ENCODE measurements at places on chromosomes 7 and 10.

DNA sequence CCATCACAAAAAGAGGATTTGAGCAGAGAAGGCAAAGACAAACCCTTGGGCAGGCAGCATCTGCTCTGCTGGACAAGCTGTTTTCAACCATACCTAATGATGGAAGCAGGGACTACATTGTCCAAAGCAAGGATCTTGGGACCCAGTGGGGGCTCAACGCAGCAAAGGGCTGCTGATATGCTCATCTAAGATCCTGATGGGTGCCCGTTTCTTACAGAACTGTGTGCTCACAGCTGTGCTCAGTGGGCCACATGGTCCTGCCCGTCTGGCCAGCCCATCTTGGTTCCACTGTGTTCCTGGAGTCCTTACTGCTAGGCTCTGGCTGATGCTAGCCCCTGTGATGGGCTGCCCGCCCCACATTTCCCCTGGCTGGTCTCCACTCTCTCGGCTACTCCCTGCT is 36.1 kb downstream of the GPRIN2 start:
- no peak for DNase-seq

DNA sequence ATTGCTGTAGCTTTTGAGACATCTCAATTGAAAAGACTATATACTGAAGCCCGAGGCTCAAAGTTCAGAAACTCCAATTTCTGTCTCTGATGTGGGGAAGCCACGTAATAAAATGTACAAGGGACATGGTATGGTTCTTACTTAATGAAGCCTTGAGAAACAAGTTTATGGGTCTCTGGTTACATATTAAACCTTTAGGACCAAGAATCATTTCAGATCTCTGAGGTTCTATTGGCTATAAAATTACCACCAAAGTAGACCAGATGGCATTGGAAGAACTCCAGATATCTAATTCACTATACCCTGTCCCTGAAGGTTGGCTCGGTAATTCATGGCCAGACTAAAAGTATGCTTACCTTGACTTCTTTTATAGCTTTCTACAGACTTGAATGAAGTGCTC is 23.7 kb downstream of the STAMBPL1 start:
- DNase-seq = no peak

- peak; percentile 21 for DNase-seq
Observed at GRCh38 chr10:90741926-90742565, 115.8 kb downstream of the HTR7 start.

DNA sequence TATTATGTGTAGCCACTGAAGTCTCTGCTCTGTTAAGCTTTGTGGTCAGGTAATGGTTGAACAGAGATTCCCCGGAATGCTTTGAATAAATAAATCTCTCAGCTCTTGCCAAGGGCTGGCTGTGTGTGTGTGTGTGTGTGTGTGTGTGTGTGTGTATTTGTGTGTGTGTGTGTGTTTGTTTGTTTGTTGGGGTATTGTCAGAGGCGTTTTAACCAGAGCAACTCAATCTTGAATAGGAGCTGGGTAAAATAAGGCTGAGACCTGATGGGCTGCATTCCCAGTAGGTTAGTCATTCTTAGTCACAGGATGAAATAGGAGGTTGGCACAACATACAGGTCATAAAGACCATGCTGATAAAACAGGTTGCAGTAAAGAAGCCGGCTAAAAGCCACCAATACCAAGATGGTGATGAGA is 256.2 kb upstream of the CACNA2D1 start:
- no peak for DNase-seq

DNA sequence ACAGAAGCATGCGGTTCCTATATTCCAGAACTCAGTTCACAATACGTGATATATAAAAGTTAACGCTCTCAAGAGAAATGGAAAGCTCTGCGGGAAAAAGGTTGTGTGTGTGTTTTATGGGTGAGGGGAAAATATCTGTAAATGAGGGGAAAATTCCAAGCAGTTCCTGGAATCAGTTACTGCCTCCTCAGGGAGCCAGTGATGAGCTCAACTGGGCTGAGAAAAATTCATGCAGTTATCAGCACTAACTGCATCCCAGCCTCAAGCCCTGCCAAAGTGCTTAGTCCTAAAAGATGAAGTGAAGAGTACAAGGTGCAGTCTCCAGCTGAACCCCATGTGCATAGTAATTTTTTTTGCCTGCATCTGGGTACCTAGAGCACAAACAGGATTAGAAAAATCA is 191.9 kb downstream of the CDK14 start:
- peak; percentile 28 for DNase-seq

DNA sequence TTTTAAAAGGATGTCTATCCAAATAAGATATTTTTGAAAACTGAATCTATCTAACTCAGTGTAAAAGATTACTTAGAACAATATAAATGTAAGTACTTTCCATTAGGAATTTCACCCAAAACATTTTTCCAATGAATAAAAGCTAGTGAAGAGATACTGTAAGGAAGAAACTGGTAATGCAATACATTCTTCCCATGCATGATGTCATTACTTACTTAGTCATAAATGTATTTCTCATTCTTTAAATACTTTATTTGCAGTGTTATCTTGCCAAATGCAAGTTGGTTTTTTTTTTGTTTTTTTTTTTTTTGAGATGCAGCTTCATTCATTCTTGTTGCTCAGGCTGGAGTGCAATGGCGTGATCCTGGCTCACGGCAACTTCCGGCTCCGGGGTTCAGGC is 265.6 kb downstream of the PHF14 start:
- DNase-seq = peak; percentile 35

DNA sequence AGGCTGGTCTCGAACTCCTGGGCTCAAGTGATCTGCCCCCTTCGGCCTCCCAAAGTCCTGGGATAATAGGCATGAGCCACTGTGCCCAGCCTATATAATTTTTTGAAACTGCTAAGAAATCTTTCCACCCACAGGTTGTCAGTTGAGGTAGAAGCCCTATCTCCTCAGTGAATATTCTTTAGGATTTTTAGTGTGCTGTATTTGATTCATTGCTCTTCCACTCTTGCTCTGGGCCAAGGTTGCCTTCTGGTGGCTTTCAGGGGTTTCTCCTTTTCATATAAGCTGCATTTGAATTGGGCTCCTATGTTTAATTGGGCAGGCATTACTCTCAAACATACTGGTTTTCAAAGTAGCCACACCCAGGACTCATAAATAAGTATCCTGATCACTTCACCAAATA is 931.2 kb downstream of the GATA3 start:
- DNase-seq = no peak

DNA sequence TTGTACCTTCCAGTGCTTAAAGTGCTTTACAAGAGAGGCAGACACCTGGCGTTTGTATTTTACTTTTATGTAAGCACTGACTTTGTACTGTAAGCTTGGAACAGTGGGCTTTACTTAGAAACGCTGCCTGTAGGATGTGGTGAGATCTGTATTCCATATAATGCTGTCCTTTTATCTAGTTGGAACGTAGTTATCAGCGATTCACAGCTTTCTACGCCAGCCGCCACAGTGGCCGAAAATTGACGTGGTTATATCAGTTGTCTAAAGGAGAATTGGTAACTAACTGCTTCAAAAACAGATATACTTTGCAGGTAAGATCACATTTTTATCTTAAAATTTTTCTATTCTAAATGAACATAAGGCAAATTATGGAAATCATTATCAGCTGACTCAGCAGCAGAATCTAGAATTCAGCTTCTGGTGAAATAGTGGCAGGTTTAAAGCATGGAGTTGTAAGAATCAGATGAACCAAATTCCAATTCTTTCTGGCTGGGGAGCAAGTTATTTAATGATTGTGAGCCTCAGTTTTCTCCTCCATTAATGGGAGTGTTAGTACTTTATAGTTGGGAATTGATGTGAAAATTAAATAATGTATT is 91.5 kb downstream of the CUL1 start:
- no peak for DNase-seq

GRCh38 chr7:90530263-90530662 is 60.8 kb downstream of the PTTG1IP2 start:
- peak; percentile 9 for DNase-seq

- no peak for DNase-seq
Observed at GRCh38 chr7:139842401-139843210, 13.5 kb downstream of the TBXAS1 start.

- DNase-seq = no peak
Observed at GRCh38 chr7:7565746-7566650, 686 bp upstream of the MIOS start.

GRCh38 chr10:78255796-78256638 is 222.4 kb downstream of the RPS24 start:
- peak; percentile 94 for DNase-seq

- peak; percentile 48 for DNase-seq
Observed at GRCh38 chr10:11397980-11398580, 213.4 kb downstream of the USP6NL start.

DNA sequence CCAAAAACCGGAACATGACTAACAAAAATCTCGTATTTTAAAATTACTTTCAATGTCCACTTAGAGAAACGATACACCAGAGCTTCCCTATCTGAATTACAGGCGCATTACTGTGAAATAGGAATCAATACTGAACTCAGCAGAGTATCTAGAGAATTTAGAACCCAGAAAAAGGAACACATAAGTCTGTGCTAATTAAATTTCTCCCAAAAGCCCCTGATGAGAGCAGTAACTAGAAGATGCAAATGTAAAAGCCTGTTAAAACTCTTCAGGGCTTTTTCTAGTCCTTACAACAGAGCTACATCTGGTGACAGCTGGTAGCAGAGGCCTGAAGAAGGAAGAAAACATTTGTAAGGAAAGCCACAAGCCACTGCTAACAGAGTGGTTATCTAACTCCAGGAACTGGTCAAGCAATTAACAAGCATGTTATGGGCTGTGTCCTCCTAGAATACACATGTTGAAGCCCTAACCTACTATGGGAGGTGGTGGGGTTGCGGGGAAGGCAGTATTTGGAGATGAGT is 24.2 kb downstream of the ITIH5 start:
- no peak for DNase-seq

GRCh38 chr10:71206911-71207310 is 5.5 kb upstream of the UNC5B start:
- DNase-seq = no peak

- no peak for DNase-seq
Observed at GRCh38 chr10:122768389-122768745, 68.7 kb upstream of the C10orf120 start.
